ENCODE measurements at places on chromosomes 7 and 10.
A peak's percentile ranks its signal among the peaks of the same experiment; 100 is the strongest.

DNA sequence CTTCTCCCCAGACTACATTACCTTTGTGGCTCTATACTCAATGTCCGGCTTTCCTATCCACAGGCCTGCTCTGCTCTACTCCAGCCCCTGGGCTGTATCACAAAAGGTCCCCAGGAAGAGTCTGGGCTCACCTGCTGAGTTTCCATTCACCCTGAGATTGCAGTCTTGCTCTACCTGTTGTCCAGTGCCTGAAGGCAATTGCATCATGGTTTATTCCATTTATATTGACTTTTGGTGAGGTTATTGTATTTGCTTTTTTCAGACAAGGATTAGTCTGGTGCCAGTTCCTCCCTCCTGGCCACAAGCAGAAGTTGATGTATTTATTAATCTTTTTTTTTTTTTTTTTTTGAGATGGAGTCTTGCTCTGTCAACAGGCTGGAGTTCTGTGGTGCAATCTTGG lies 273.1 kb downstream of the XPNPEP1 start:
- DNase-seq = no peak

GRCh38 chr10:38007991-38008390 lies 2.5 kb upstream of the ZNF33A start:
- DNase-seq = no peak

GRCh38 chr7:99621271-99621670 lies 4.5 kb downstream of the ZSCAN25 start:
- DNase-seq = peak; percentile 24

DNA sequence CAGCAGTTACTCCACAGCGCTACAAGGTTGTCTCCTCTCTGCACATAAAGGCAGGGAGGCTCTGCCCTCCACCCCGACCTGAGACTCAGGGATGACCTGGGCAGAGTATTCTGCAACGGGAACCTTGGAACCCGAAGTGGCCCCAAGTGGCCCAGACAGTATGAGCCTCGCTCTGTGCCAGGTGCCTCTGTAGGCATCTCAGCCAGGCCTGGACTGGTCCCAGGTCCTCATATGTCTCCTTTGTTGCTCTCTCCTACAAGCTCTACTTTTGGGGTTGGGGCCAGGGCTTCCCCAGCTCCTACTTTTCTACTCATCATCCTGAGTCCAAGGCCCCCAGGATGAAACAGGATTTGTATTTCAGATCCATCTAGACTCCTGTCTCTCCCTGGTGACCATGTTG lies 241.5 kb upstream of the PRSS1 start:
- no peak for DNase-seq

- DNase-seq = no peak
Measured at GRCh38 chr7:24718977-24719491, 38.2 kb downstream of the GSDME start.

- DNase-seq = no peak
Measured at GRCh38 chr10:44552726-44553125, 167.8 kb upstream of the CXCL12 start.

- DNase-seq = no peak
Measured at GRCh38 chr7:12670743-12671520, 16.5 kb upstream of the ARL4A start.

- DNase-seq = no peak
Measured at GRCh38 chr10:8073691-8074416, 19.4 kb downstream of the GATA3 start.

DNA sequence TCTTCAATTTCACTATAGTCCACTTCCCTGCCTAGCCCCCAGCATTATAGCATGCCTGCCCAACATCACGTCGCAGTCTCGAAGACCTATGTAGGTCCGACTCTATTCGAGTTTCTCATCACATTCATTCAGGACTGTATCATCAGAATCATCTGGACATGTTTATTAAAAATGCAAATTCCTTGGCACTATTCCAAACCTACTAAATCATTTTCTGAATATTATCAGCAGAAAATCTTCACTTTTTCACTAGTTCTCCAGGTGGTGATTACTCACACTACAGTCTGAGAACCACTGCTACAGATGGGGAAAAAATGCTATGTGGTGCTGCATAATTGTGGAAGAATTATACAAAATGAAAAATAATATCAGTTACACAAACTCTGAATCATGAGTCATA lies 29.3 kb upstream of the ETV1 start:
- no peak for DNase-seq

- no peak for DNase-seq
Measured at GRCh38 chr7:134350709-134351108, 34.0 kb upstream of the SLC35B4 start.

All from ecto neural progenitor cell (in vitro differentiated cells).